ENCODE measurements at places on chromosomes 11 and 22.

- DNase-seq = peak; percentile 55
Observed at GRCh38 chr11:94938095-94939055, 35.0 kb downstream of the CWC15 start.

- DNase-seq = no peak
Observed at GRCh38 chr22:40605761-40606160, 30.8 kb downstream of the MRTFA start.

DNA sequence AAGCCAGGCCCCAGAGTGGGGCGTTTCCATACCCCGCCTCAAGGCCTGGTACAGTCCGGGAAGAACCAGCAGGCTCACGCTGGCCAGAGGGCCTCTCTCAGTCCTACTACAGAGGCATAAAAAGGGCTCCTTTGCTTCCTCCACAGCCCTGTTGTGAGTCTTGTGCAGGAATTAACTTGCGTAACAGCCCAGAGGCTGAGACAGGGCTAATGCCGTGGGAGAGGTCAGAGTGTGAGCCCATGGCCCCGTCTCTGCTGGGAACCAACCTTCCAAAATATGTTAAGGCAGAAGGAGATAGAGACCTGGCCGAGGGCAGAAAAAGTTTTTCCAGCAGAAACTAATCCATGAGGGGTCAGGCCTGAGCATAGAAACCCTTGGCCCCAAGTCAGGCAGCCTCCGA is 19.9 kb upstream of the TMEM184B start:
- no peak for DNase-seq

DNA sequence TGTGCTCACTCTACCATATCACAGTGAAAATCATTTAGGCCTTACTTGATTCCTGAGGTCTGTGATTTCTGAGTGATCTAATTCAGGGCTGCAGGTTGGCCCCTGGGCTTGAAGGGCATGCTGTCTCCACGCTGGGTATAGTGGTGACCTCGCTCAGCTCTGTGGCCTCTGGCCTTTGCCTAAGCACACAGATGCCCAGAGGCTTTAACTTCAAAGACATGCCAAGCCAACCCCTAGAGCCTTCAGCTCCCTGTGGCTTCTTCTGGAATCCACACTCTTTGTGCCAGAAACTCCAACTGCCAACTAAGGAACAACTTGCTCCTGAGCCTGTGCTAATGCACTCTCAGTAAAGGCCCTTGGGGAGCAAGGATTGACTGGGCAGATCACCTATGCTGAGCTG is 232.6 kb upstream of the MPPED2 start:
- no peak for DNase-seq

DNA sequence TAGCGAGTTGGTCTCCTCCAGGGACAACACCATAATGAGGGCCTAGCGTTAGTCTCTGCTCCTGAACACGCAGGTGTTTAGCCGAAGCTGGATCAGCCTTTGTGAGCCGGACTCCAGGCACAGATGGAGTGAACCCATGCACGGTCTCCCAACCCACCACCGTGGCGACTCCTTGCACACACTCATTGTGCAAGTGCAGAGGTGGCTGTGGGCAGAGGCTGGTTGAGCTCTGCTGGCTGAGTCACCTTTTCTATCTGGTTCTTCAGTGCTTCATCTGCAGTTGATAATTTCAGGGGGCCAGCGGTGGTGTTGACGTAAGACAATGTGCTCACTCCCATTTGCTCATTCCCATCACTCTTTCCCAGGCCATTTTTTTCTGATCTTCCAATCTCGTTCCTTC is 72.1 kb upstream of the SLC22A12 start:
- DNase-seq = no peak

DNA sequence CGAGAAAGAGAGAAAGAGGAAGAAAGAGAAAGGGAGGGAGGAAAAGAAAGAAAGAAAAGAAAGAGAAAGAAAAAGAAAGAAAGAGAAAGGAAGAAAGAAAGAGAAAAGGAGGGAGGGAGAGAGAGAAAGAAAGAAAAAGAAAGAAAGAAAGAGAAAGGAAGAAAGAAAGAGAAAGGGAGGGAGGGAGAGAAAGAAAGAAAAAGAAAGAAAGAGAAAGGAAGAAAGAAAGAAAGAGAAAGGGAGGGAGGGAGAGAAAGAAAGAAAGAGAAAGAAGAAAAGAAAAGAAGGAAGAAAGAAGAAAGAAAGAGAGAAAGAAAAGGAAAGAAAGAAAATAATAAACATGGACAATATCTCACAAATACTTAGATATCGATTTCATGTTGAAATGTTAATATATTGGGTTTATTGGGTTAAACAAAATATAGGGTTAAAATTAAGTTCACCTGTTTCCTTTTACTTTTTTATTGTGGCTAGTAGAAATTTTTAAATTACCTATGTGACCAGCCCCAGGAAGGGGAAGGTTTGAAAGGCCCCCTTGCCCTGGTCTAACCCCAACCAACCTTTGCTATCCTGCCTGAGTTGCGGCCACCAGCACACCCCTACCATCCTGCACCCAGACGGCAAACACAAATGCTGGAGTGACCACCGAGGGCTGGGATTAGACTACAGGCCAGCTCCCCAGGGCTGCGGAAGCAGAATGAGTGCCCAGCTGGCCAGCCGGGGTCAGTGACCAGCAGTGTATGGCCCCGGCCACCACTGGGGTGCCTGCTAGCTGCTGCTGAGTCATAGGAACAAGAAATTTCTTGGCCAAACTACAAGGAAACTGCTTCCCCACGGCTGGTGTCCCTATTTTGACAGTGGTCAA is 81.0 kb upstream of the FGF3 start:
- DNase-seq = no peak

DNA sequence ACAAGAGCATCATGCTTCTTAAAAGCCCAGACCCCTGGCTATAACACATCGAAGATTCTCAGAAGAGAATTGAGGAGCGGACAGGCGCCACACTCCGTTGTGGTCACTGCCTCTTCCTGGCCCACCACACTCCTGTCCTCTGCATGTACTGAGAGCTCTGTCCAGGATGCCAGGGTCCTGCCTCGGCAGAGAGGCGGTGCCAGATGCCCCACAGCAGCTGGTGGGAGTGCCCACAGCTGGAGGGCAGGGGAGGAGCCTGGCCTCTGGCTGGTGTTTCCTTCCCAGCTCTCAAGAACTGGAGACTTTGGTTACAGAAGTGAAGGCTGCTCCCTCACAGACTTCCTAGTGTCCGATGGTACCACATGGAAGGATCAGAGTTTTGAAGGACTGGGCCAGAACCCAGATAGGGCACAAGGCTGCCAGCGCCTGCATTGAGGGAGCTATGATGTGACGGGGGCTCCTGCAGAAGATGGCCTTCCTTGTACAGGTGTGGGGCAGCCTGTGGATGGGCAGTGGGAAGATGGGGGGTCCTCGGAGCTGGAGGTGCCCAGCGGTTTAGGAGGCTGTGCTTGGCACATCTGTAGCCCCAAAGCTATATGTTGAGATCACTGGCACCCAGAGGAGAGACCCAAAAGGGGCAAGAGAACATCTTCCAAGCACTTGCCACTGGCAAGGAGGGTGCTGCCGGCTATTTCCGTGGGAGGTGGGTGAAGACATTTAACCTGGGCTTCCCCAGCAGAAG is 19.4 kb downstream of the RSPH14 start:
- DNase-seq = no peak

GRCh38 chr22:28027453-28028448 is 108.7 kb upstream of the PITPNB start:
- DNase-seq = peak; percentile 68

DNA sequence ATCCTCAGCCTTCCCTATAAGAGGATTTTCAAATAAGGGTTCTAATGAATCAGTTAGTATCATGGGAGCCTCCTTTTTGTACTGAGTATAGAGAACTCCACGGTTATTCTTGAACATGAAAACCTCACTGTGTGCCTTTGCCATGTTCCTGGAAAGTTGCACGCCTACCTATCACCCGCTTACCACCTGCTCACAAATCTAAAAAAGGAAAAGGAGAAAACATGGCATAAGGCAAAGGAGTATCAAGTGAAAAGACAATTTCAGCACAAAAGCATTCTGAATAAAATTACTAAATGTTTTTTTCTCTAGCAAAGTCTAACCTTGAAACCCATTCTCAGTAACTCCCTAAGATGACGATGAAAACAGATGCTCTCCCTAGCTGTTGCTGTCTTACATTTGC is 511.8 kb upstream of the API5 start:
- no peak for DNase-seq

DNA sequence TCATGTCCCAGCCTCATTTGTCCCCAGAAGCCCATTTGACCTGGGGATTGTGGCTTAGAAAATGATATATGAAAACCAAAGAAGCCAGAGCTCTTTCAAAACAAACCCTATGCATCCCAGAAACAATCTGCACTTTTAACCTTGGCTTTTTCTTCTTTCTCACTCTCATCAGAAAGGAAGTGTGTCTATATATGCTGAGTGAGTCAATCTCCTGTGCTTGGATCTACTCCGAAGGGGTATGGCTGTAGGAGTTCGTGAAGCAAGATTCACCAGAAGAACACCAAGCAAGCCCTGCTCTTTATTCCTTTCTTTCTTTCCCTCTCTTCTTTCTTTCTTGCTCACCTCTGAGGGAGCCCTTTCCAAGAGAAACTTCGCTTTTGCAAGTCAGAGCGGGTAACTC is 636 bp downstream of the PAMR1 start:
- DNase-seq = no peak

DNA sequence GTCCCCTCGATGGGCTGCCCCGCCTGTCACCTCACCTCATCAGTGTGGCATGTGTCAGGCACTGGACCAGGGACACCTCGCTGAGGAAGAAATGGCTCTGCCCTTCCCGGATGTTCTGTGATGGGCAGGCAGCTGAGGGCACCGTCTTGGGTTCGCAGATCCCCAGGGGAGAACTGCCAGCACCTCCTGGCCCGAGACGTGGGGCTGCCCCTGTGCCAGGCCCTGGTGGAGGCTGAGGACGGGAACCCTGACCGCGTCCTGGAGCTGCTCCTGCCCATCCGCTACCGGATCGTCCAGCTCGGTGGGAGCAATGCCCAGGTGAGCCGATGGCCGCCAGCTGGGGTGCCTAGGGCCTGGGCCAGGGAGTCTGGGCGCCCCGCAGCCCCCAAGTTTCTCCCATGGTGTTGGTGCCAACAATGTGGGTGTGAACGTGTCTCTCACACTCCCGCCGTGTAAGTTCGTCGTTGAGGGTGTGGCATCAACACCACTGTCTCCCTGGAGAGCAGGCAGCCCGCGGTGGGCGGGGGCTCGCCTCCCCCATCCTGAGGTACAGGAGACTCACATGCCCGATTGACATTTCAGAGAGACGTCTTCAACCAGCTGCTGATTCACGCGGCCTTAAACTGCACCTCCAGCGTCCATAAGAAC is 7.3 kb upstream of the GTSE1 start:
- no peak for DNase-seq

GRCh38 chr11:83493917-83494316 is 207.8 kb upstream of the CCDC90B start:
- DNase-seq = no peak

DNA sequence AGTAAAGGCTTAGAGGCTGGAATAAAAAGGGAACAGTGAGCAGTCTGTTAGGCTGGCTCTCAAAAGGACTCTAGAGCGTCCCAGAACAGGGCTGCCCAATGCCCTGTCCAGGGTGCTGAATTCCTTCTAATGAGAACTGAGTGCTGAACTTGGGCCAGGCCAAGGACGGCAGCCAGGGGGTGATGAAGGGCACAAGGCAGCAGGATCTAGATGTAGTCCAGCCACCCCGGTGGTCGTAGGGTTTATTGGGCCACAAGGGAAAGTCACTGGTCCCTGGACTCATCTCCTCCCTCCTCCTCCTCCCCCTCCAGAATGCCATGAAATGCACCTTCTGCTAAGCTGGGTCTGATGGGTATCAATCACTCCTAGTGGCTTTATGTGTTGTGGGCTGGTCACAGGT is 19.2 kb downstream of the NPTXR start:
- DNase-seq = peak; percentile 72

DNA sequence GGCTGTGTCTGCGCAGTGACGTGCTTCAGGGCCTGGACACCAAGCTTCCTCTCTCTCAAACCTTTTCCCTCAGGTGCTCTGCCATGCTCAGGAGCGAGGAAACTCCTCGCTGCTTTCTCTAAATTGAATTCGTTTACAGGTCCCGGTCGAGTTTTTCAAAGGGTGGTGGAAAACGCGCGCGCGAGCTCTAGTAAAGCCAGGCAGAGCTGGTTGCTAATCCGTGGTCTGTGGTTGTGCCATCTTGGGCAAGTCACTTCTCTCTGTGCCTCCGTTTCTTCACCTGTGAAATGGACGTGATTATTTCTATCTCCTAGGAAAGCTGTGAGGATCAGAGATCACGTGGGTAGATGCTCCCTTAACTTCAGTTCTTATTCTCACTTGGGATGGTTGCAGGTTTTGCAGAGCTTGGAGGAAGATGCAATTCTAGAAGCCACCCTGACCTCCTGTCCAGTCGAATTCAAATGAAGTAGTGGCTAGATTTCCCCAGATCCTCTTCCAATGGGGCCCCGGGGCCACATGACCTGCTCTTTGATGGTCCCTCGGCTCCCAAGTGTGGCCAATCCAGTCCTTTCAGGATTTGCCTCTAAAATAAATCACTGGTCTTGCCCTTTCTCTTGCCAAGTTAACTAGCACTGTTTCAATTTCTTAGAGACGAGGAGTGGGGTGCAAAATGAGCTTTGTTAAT is 10.5 kb upstream of the ALX4 start:
- no peak for DNase-seq

- DNase-seq = no peak
Observed at GRCh38 chr22:43532301-43533155, 120.7 kb downstream of the MPPED1 start.

DNA sequence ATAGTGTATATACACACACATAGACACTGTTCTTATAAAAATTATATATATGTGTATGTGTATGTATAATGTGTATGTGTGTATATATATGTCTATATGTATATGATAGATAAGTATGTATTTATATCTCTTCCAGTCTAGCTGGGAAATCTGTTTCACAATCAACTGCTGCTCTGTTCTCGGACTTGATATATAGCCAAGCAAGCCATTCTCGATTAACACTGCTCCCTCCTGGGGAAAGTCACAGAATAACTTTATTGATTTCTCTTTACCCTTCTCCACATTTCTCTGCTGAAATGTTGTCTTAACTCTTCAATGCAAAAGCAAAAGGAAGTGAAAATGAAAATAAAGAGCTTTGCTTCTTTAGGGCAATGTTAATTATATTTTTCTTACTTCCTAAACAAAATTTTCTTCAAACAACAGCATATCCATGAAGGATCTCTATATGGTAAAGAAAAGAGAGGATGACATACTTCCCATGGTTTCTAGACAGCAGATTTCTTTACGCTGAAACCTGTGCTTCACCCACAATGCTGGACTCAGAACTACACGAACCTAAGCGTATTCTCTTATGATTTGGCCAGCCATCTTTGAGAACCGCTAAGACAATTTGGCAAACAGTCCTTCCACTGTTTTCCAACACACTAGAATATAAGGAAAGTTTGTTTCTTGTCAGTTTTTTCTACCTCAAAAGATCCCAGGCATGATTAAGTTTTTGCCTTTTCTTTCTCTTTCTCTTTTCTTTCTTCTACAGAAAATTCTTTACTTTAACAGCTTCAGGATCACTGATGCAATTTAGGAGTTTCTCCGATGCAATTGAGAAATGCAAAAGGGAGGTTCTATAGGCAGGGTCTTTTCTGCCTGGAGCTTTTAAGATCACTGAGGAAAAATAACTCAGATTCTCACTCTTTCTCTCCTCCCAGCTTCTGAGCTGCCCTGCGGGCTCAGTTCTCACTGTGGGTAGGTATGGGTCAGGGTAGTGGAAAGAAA is 1.9 kb downstream of the BLID start:
- DNase-seq = no peak

GRCh38 chr11:45500451-45500850 is 165.0 kb downstream of the CHST1 start:
- DNase-seq = no peak

GRCh38 chr22:42754658-42755057 is 34.0 kb upstream of the A4GALT start:
- peak; percentile 62 for DNase-seq
